RPMI7951 (cell line): ENCODE measurements at places on chromosomes 3 and 15. TPM values are rescaled to one million over a fixed set of nuclear protein-coding genes. Genes with fewer than 3 reads are reported as not detected.
A peak's percentile ranks its signal among the peaks of the same experiment; 100 is the strongest.

DNA sequence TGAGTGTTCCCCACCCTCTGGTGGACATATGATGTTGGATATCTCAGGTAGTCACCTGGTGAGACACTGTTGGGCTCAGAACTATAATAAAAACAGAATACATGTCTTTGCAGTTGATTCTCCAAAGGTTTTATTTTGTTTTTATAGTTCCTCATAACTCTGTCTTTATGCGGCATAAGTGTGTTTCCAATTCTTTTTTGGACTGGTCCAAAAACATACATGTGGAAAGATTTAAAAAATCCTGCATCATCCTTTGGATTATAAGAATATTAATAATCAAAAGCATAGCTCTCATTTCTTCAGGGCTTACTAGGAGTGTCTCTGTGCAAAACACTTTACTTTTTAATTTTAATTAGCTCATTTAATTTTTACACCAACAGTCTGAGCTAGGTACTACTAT, 71.0 kb upstream of the ANKRD34C start:
- DNase-seq: no peak

CPN2 gene
- 0.10 TPM in 1 of 2 replicates, not detected in the other for total RNA-seq

DNA sequence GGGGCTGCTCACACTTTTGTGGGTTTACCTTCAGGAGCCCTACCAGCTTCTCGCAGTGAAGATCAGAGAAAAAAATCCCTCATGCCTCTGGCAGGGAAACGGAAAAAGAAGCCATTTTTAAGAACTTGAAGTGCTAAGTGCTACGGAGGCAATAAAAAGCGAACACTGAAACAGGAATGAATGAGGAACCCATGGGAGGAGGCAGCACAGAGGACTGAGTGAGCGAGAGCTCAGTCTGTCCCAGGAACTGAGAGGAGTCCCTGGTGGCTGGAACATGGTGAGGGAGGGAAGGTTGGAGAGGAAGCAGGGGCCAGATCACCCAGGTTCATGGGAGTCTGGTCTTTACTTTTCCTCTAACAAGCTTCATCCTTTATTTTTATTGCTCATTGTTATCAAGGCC, 228.1 kb upstream of the PROK2 start:
- no peak for DNase-seq

DNA sequence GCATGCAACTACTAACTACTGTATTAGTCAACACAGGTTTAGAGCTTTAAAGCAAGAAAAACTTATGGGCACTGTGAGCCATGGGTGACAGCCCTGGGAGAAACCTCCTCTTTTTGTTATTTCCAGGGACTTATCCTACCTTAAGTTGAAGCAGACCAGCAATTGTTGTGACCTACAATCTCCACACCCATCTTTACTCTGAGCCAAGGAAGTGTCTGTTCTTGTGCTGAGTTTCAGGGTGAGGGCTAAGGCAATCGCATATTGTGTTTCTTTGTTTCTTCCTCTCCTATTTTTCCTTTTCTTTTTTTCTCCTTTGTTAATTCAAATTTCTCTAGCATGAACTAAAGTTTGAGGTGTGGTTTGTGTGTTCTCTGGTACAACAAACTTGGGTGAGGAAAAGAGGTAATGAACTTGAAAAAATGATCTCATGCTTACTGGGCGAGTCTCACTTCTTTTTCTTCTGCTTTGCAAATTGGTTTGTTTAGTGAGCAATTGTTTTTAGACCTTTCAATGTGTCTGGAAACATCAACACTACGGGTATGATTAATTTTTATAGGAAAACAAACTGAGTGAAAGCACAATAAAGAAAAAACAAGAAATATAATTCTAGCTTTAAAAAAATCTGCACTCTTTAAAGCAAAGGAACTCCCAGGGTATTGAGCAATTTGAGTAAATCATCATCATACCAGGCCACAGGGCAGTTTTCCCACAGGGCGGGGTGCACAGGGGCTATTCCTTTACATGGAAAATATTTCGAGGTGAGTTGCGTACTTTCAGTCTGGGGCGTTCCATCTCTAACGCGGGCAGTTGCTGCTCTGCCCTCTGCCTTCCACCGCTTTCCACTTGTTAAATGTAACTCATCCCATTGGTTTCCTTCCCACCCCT, 2.7 kb downstream of the UPK1B start:
- DNase-seq: no peak

- no peak for DNase-seq
Observed at GRCh38 chr3:154025007-154025406, 96.2 kb upstream of the ARHGEF26 start.

COL6A5 gene
- total RNA-seq: not detected in 2 replicates

DNA sequence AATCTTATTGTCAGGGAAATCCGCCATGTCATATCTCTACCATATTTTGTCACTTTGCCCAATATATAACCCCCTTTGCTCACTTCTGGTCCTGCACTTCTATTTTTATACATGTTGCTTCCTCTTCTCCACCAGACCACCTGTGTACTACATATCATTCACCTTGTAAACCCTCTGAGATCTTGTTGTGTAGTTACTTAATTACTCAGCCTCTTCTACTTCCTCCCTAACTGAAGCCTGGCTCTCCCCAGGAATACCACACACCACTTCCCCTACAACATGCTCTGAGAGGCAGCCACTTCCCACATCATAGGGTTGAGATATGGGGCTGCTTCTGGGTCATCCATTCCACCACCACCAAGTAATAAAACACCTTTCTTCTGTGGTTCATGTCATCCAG, 10.0 kb downstream of the HEXA start:
- no peak for DNase-seq

TMOD3 gene
- total RNA-seq: 58.2 and 63.9 TPM in 2 replicates

- no peak for DNase-seq
Observed at GRCh38 chr3:59886790-59887189, 837.0 kb upstream of the CFAP20DC start.

DNA sequence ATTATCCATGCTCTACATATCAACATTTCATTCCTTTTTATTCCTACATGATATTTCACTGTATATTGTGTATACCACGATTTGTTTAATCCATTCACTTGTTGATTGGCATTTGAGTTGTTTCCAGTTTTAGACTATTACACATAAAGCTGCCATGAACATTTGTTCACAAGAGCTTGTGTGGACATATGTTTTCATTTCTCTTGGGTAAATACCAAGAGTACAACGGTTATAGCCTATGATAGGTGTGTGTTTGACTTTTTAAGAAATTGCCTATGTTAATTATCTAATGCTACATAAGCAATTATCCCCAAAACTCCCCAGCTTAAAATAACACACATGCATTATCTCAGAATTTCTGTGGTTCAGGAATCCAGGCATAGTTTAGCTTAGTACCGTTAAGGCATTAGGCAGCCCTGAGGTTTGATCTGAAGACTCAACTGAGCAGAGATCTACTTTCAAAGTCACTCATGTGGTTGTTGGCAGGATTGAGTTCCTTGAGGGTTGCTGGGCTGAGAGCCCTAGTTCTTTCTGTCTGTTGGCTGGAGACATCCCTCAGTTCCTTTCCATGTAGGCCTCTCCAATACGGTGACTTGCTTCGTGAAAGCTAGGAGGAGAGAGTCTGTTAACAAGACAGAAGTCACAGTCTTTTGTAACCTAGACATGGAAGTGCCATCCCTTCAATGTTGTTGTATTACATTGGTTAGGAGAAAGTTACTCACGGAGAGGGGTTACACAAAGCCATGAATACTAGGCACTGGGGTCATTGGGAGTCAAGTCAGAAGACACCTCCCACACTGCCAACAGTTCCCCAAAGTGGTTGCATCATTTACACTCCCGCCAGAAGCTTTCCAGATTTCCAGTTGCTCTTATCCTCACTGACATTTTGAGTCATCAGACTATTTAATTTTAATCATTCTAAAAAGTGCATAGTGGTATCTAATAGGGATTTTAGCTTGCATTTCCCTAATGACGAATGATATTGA, 21.0 kb upstream of the PCSK6 start:
- no peak for DNase-seq

DNA sequence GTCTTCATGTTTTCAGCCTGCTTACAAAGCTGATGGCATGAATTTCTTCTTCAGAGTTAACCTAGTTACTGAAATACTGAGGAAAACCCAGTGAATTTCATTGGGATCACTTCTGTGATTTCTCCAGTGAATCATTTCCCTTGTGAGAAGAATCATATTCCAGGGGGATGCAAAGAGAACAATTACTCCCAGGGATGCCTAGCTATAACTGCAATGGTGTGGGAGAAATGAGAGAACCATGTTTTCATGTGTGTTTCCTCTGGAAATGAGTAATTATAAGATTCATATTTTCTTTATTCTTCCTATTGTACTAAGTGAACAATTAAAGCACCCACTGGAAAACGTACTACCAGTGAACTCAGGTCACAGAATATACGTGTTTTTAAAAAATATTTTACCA, 485.4 kb downstream of the GRM7 start:
- DNase-seq: no peak

GRCh38 chr15:74788042-74788682, 6.3 kb downstream of the CSK start:
- no peak for DNase-seq

DNA sequence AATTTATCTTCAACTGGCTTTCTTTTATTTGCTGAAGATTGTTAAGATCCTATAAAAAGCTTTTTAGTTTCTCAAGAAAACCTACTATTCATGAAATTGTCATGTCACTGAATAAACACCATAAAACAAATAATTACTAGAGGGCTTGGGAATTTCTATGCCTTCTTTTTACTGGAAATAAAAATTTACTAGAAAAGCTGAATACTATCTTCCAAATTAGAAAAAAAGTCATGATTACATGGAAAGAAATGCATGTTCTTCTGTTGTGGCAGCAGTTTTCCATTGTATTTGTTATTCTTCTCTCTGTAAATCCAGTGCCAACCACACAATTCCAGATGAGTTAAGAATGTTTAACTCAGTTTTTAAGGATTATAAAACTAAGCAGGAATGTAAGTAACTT, 153.8 kb downstream of the RAP2B start:
- no peak for DNase-seq

GRCh38 chr15:64161688-64162477, 939 bp downstream of the PPIB start:
- DNase-seq: no peak

GOLGB1 gene
- total RNA-seq: 18.4 and 26.0 TPM in 2 replicates

DNA sequence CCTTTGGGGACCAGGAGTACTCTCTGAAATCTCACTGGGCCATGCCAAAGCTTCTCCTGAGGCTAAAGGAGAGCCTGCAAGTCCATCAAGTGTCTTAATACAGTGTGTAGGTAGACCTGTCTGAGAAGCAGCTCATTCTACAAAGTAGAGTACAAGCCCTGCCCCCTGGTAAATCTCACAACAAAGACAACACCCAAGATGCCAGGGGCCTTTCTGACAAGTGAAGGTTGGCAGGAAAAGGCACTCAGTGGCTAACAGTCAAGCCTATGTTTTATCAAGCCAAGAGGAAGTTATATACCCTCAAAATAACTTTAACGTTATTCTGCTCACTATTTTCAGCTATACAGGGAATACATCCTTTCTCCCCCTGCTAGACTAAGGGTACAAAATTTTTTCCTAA, 58.3 kb downstream of the NMNAT3 start:
- no peak for DNase-seq

GRCh38 chr3:138829886-138830510, 4.7 kb downstream of the PIK3CB start:
- no peak for DNase-seq

- DNase-seq: no peak
Observed at GRCh38 chr3:156037356-156037755, 83.0 kb upstream of the KCNAB1 start.

SNTN gene
- not detected in 2 replicates for total RNA-seq

DNA sequence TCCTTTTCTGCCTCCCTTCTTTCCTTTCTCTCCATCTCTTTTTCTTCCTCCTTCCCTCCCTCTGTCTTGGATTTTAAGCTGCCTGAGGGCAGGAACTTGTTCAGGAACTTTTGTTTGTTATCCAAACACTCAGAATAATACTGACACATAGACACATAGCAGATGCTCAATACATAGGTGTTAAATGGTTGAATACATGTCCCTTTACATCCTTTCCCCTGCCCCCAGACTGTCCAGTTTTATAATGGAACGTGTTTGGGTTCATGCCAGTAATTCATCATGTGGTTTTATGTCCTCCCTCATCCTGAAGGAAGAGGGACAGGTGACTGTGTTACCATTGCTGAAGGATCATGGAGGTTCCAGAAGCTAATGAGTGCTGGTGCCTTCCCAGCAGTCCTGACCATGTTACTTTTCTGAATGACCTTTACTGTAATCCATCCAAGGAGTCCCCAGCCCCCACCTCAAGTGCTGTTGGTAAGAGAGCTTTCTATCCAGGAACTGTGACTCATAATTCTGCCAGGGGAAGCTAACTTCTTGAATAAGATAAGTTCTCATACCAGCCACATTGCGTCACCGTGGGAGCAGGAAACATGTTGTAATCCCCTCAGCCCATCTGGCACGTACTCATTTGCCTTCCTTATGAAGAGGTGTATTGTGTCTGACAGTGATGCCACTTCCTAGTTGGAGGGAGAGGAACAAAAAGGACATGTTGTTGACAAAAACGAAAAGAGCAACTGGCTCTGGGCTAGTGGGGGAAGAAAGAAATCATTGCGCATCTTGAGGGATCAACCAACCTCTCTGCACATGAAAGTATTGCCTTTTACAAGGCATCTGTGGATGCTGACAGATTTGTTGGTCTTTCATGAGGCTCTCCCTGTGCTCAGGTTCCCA, 52.4 kb downstream of the IL1RAP start:
- peak; percentile 100 for DNase-seq

GRCh38 chr15:80609512-80609946, 85.6 kb upstream of the ABHD17C start:
- peak; percentile 80 for DNase-seq

- DNase-seq: no peak
Observed at GRCh38 chr3:134332344-134332743, 41.9 kb downstream of the AMOTL2 start.

C3orf62 gene
- total RNA-seq: 0.84 and 0.88 TPM in 2 replicates

ASTE1 gene
- 11.1 and 11.5 TPM in 2 replicates for total RNA-seq
